Substantia nigra (tissue), 51 donors: ENCODE measurements at places on chromosomes 16 and 17.

GRCh38 chr17:8994319-8994718 is 27.0 kb upstream of the NTN1 start:
- DNase-seq: no peak

DNA sequence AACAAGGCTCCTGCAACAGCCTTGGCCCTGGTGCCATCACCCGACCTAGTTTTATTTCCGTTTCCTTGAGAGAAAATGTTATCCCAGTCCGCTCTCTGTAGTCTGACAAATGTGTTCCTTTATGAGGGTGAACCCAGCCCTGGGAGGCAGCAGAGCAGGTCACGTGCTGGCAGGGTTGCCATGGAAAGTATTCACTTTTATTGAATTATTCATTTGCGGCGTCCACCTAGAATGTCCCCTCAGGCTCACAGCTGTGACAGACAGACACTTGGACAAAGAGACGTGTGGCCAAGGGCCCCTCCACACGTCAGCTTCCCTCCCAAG is 90.0 kb downstream of the WSCD1 start:
- no peak for DNase-seq

GRCh38 chr16:62939687-62940086 is 903.4 kb upstream of the CDH8 start:
- DNase-seq: no peak

GRCh38 chr16:79993629-79994209 is 393.2 kb upstream of the MAF start:
- no peak for DNase-seq

DNA sequence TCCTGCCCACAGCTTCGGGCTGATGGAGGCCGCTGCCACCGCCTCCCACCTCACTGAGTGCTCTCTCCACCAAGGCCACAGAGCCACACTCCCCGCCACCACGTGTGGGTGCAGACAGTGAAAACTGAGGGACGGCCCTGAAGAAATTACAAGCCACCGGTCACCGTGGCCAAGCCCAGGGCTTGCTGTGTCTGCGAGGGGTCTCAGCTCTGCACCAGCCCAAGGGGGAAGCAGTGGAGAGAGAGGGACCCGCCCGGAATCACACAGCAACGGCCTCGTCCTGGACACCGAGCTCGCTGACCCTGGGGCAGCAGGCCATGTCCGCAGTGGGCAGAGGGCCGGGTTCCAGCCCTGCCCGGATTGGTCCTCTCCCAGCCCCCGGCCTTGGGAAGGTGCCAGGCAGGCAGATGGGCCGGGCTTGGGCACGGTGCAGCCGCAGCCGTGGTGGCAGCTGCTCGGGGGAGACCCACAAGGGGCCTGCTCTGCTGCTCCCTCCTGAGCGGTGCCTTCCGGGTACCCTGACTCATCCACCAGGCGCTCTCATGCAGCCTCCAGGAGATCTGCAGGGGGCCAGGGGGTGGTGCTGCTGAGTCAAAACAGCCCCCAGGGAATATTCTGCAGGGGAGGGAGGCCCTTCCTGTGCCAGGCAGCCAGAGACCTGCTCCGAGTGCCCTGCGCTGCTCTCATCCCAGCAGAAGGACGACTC is 52.0 kb downstream of the CBFA2T3 start:
- DNase-seq: no peak

- peak; percentile 37 for DNase-seq
Measured at GRCh38 chr17:75404731-75405364, 630 bp downstream of the GRB2 start.

DNA sequence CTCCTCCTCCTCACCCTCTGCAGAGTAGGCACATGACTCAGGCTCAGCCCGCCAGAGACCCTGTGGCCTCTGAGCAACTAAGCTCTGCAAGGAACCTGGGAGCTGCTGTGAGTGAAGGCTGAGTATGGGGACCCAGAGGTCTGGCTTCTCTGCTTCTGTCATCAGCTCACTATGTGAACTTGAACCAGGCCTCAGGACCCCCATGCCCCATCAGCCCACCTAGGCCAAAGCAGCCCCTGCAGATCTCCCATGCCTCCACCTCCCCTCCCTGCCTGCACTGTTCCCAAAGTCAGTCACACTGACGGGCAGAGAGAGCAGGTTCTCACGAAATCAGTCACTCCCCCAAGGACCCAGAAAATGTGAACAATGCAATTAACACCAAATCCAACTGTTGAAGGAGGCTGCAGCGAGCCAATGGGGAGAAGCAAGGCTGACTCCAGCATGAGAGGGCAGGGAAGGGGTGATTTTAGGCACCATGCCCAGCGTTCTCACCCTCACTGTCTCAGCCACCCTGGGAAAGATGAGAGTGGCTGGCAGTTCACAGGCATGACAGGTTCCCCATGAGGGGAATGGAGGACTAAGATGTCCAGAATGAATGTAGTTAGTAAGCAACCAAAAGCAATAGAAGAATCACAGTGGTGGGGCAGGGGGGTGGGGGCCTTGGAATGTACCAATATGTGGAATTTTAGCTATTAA is 60.6 kb downstream of the BEAN1 start:
- DNase-seq: no peak

DNA sequence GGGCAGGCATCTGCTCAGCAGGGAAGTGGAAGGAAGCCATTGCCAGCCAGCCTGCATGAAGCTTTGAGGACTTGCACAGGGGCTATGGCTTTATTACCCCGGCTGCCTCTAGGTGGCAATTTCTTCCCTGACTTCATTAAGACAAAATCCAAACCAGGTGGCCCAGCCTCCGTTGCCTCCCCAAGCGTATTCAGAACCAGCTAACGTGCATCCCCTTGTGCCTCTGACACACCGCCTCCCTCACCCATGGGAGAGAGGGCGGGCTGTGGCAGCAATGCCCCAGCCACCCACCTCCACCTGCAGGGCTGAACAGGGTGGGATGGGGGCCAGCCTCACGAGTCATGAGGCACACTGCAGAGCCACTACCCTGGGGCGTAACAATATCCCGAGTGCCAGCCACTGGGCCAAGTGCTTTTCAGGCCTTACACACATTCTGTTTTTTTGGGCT is 6.8 kb downstream of the KIFC3 start:
- no peak for DNase-seq

DNA sequence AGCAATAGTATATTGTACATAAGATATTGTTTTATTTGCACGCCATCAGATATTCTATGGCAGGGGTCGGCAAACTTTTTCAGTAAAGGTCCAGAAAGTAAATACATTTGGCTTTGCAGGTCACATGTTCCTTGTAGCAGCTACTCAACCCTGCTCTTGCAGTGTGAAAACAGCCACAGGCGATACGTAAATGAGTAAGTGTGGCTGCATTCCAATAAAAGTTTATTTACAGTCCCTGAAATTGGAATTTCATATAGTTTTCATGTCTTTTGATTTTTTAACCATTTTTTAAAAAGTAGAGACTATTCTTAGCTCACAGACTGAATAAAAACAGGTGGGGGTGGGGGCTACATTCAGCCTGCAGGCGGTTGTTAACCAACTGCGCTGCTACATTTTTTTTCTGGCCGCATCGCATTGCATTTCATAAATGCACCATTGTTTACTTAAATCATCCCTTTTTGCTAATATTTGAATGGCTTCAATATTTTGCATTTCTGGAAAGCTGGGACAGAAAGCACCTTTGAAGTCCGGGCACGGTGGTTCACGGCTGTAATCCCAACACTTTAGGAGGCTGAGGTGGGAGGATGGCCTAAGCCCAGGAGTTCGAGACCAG is 50.5 kb upstream of the HAPSTR1 start:
- no peak for DNase-seq

- DNase-seq: no peak
Measured at GRCh38 chr17:81666092-81666341, 388 bp downstream of the OXLD1 start.

- no peak for DNase-seq
Measured at GRCh38 chr17:67679721-67680120, 38.0 kb upstream of the NOL11 start.

DNA sequence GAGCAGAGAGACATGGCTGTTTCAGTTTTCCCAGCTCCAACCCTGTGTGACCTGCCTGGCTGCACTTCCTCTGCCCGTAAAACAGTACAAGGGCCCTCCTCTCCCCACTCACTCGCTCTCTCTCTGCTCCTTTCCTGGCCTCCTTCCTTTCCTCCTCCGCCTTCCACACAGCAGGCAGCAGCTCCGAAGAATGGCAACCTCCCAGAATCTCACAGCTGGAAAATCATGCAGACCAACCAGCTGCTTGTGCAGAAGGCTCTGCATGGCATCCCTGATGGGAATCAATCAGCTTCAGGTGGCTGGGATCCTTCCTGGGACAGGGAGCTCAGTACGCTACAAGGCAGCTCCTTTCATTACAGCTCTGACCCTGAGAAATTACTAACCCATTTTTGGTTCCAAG is 27.4 kb downstream of the TMEM132E start:
- no peak for DNase-seq

DNA sequence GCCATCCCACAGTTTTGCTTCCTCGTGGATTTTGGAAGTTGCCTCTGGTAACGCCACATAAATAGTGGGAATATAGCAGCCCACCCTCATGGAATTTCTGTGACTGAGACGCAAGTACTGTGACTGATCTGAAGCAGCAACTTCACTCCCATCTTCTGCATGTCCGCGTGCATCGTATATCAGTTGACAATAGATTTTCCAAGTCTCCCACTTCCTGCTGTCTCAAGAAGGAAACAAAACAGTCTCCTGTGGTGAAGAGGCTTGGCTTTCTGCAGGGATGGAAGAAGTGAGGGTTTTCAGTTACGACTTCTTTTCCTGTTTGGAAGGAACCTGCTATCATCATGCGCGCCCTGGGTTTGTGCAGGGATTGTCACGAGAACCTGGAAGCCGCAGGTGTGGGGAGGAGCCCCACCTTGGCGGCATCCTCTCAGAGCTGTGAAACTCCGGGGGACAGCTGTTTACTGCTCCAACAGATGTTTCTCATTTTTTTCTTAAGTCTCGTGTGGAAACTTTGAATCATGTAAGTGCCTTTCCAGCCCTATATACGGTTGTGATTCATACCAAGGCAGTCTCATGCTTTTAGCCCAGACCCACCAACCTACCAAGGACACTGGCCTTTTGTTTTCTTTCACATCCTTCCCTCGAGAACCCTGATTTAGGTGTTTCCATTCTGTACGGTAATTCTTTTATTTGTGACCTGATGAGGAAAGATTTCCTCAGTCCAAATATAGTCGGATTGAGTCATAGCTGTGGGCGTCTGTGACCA is 57.5 kb downstream of the WIPI1 start:
- no peak for DNase-seq

- no peak for DNase-seq
Measured at GRCh38 chr17:39027455-39028035, 60.3 kb upstream of the FBXO47 start.

DNA sequence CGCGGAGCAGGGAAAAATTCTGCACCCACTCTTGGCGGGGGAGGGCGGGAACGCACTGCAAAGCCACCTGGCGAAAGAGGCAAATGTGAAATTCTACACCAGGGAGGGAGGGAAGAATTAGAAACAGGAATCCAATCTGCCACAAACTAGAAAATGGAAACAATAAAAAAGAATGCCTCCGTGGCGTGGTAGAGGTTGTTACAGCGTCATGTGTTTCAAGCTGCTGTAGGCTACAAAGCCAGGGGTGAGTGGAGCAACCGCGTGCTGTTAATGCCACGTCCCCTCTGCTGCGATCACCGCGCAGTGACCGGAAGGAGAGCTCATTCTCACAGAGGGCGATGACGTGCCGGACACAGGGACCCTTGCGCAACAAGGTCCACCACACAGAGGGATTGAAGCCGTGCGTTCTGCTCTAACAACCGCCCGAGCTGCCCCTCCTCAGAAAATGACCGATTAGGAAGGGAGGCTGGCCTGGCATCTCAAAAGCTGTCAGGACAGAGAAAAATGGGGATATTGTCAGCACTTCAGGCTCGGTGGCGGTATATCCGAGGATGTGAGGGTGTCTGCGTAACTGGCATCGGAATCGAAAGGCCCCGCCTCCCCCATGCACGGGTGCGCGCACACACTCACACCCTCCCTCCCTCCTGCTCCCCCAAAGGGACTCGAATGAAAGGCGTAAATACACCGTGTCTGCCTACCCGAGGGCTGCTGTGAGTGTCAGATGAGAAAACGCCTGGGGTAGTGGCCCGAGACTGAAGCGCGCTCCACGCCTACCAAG is 70.8 kb upstream of the TNRC6C start:
- DNase-seq: peak; percentile 35

DNA sequence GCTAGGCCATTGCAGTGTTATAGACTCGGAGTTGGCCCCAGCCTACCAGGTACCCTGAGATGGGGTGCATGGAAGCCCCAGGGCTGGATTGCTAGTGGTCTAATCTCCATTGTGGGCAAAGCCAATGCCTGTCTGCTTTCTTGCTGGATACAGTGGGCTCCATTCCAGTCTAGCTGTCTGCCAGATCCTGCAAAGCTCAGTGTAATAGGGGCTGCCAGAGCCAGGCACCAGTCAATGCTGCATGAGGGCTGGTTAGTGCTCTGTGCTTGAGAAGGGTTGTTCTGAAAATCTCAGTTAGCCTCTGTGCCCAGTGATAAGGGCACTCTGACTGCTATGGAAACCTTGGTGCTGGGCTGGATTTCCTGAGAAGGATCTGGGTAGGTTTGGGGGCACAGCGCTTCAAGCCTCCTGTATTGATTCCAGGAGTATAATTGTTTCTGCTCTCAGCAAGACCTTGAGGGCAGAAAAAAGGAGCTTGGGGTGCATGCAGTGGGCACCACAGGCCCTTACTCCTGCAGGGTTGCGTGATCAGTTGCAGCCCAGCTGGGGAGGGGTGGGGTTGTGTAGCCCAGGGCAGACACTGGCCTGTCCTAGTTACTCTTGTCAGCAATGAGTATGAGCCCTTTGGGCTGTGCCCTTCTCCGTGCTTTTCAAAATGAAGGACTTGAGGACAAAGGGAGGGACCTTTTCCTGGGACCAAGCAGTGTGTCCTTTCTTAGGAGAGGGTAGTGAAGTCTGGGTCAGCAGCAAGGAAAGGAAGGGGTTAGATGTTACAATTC is 19.0 kb downstream of the SMPD3 start:
- DNase-seq: no peak

- no peak for DNase-seq
Measured at GRCh38 chr16:76661691-76662235, 384.6 kb downstream of the CNTNAP4 start.

DNA sequence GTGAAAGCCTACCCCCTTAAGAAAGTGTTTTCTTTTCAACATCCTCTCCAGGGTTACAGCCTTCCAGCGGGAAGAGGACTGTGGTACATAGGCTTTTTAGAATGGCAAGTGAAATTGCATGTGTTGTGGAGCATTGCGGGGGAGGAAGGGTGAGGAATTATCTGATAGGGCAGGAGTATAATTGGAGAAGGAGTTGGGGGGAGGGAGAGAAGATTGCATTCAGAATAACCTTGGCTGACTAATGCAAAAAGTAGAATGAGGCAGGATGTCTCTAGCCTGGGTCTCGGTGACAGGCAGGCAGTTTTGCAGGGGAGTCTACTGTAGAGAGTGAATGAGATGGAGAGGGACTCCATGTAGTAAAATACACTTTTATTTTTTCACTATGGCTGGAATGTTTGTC is 2.4 kb upstream of the CDH8 start:
- no peak for DNase-seq
